ENCODE measurements at places on chromosomes 5 and 9.

DNA sequence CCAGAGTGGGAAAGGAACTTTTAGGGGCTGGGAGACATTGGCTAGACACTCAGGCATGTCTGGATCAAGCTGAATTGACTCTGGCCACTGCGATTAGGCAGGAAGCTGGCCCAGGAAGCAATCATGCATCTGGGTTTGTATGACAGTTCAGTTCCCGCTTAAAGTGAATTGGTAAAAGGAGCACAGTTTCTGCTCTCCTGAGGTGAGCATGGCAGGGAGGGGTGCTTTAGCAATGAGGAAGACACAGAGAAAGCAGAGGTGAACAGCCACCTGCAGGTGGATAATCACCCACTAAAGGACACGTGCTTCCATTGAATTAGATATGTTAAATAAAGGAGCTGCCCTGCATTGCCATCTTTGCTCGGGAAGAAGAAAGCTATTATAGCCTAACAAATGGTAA, 248.1 kb upstream of the MAP3K1 start:
- no peak for DNase-seq

DNA sequence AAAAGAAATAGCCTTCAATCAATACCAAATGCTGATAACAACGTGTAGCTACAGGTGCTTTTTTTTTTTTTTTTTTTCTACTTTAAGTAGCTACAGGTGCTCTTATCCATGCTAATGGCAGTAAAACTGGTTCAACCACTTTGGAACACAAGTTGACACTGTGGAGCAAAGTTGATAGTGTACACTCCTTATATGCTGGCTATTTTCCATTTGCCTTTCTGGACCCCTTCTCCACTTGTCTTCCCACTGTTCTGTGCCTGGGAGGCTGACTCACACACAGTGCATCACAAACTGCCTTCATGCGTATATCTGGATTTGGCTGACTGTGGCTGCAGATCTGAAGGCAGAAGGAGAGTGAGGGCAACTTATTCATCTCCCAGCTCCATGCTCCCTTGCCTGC, 247.9 kb downstream of the MSX2 start:
- peak; percentile 34 for DNase-seq

DNA sequence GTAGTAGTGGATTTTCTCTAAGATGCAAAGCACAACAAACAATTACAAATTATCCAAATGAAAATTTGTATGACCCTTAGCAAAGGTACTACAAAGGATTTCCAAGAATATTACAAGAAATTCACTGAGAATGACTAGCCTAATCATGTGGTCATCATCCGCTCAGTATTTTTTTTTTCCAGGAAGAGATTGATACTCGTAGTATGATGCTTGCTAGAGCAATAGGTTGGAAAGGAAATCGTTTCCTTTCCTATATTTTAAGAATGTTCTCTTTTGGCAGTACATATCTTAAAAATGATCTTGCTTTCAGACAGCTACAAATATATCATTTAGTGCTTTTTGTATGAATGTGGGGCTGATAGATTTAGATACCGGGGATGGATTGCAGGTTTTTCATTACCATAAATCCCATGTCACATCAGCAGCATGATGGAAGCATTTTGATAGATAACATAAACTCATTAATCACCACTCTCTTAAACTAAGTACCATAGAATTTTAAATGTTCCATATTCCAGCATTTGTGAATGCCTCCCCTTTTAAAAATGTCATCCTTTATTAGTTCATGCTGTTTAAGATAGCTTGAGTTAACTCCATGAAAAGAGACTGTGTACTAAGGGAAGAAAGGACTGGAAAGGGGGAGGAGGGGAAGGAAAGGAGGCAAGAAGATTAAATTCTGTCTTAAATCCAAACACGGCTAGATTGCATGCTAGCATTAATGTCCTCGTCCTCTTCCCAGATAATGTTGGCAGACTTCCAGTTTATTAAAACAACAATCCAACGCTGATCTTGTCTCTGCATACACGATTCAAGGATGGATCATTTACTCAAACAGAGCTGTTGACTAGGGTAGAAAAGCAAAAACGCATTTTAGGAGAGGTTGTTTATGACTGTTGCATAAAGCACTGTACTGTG, 311.7 kb upstream of the ZNF608 start:
- peak; percentile 14 for DNase-seq

DNA sequence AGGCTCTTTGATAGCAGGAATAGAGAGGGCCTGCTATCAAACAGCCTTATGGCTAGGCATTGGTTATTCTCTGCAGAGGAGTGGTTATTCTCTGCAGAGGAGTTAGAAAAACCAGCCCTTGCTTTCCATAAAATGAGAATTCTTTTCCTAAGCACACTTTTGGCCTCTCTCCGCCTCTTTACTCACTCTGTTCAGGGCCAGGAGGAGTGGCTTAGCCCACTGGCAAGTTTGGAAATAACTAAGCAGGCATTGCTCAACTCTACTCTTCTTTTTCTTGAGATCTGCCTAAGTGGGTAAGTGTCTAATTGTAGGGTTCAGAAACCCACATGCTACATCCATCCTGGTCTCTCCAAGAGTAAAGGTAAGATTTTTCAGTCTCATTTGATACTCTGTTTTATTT, 341.7 kb downstream of the KIAA0825 start:
- no peak for DNase-seq

- no peak for DNase-seq
Measured at GRCh38 chr5:73674669-73675004, 48.6 kb downstream of the ARHGEF28 start.

GRCh38 chr5:54828151-54828550, 157.2 kb downstream of the ESM1 start:
- DNase-seq = no peak

- DNase-seq = no peak
Measured at GRCh38 chr9:121233906-121234831, 32.5 kb upstream of the RAB14 start.

DNA sequence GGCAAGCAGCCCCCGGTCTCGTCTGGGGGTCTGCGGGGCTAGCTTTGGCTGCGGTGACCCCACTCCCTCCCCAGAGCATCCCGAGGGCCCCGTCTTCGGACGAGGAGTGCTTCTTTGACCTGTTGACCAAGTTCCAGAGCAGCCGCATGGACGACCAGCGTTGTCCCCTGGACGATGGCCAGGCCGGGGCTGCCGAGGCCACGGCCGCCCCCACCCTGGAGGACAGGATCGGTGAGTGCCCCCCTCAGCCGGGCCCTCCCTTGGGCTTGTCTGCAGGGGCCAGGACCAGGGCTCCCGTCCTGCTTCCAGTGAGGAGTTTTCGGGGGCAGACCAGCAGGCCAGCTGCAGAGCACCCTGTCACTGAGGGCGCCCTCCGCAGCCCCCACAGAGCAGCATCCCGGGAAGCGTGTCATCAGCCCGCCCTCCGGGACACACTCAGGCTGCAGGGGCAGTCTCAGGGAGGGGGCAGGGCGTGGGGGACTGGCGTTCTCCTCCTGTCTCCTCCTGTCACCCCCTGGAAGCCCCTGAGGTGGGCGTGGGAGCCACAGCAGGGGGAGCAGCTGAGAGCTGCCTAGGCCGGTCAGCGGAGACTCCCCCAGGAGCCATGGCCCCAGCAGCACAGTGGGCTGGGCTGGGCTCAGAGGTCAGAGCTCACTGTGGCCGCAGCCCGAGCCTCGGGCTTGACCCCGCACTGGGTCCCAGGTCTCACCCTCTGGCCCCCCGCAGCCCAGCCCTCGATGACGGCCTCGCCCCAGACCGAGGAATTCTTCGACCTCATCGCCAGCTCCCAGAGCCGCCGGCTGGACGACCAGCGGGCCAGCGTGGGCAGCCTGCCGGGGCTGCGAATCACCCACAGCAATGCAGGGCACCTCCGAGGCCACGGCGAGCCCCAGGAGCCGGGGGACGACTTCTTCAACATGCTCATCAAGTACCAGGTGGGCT, 7.7 kb downstream of the DNLZ start:
- DNase-seq = no peak

GRCh38 chr5:154301726-154302125, 111.2 kb downstream of the GALNT10 start:
- DNase-seq = no peak

Data from lung (tissue), 17 donors.